Bronchus fibroblast of lung (primary cell): ENCODE measurements at places on chromosomes 3 and 15. TPM values are rescaled to one million over a fixed set of nuclear protein-coding genes. Genes with fewer than 3 reads are reported as not detected.

RCN2 gene
- 48.6 and 62.2 TPM in 2 replicates for total RNA-seq

DNAH12 gene
- under 0.01 TPM in 1 of 2 replicates, not detected in the other for total RNA-seq

CLDN18 gene
- total RNA-seq, result not detected in 2 replicates

WWTR1 gene
- total RNA-seq, result 19.3 and 20.0 TPM in 2 replicates

CHRD gene
- total RNA-seq, result 0.17 and 0.30 TPM in 2 replicates

ADGRG7 gene
- not detected in 2 replicates for total RNA-seq

CPN2 gene
- total RNA-seq, result not detected in 2 replicates
